ENCODE measurements at places on chromosomes 6 and 20.

GRCh38 chr6:11425876-11426275 lies 111.7 kb upstream of the TMEM170B start:
- no peak for DNase-seq

DNA sequence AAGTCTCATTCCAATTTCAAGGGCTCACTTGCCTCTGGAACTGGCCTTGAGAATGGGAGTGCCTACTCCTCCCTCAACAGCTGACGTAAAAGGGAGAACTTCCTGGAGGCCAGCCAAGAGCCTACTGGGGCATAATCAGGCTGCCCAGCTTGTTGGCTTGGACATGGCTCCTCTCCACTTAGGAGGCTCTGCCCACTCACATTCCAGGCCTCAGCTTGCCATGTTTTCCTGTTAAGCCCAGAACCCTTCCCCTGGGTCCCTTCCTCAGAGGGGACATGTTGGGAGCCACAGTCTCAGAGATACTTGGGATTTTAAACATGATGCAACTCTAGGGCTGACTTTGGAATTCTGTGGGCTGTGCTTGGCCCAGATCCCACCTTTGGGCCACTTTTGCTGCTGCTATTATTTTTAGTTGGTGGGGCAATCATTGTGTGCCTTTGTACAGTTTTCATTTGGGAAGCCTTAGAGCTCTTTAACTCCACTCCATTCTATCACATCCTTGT lies 31.5 kb upstream of the ADTRP start:
- DNase-seq: no peak

- DNase-seq: peak; percentile 50
Measured at GRCh38 chr20:62925420-62926228, 681 bp downstream of the DIDO1 start.

GRCh38 chr6:52922161-52922560 lies 12.7 kb upstream of the GSTA3 start:
- no peak for DNase-seq

DNA sequence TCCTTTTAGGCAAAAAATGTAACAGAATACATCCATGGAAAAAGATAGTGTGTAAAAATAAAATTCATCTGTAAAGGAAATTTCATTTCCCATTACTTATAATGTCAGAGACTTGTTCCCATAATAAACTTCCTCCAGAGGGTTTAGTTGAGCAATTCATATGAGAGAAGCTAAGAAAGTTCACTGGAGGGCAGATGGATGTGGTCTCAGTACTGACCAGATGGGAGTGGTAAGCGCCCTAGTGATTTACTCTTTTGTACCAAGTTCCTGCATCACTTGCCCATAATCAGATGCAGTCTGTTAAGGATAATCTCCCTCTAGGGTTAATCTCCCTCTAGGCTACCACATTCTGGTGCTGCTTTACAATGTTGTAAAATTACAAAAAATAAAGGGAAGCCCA lies 61.7 kb downstream of the ESF1 start:
- no peak for DNase-seq

GRCh38 chr6:31690231-31691077 lies 9.6 kb upstream of the LY6G5C start:
- DNase-seq: no peak

GRCh38 chr6:92688342-92688741 lies 731.0 kb downstream of the EPHA7 start:
- DNase-seq: no peak

DNA sequence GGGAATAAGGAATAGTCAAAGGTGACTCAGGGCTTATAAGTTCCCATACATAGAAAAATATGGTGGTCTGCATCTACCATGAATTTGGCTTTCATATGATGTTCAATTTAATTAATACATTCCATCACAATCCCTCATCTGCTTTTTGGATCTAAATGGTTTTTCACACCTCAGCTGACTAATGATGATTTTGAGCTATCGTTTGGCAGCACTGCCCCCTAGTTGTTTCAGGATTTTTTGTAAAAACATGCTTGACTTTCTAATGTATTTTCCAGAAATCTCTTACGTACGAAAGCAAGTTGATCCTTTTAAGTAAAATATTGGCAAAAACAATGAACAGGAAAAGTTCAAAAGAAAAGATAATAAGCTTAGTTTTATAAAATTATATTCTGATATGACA lies 408.6 kb upstream of the ADGRB3 start:
- DNase-seq: no peak

- no peak for DNase-seq
Measured at GRCh38 chr20:14451458-14451857, 114.0 kb upstream of the FLRT3 start.

DNA sequence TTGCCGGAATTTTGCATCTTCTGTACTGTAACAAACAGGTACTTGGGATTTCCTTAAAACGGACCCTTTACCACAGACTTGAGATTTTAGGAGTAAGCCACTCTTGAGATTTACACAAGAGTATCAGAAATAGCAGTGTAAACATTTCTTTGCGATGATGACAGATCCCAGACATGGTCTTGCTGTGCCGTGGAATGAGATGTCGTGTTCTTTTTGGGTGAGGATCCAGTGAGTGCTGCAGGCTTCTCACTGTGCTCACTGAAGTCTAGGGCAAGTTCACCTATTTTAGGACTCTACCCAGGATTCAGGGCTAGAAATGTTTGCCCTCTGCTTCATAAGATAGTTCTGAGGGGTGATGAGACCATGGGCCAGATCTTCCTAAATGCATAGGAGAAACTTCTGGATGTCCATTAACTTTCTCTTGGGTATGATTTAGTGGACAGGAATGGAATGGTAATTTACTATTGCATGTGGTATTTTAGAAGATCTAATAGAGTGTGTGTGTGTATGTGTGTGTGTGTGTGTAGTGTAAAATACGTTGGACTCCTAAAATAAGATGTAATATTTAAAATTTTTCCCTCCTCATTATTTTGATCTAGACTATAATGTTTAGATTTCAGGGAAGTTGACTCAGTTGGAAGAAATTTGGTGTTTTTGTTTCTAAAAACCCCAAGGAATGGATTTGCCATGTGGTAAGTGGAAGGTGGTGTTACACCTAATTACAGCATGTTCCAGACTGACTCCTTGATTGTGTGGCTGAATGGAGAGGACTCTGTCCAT lies 8.5 kb downstream of the LRRC1 start:
- no peak for DNase-seq
